ENCODE measurements at places on chromosomes 5 and 9.

- DNase-seq: no peak
These were observed 32.8 kb downstream of the TMC1 start for GRCh38 chr9:72554221-72554641.

- no peak for DNase-seq
These were observed at the start of gene FAXDC2 for GRCh38 chr5:154850255-154851062. TSS of gene FAXDC2 (minus strand) at chr5:154850603. CDS start at chr5:154838178, 12,425 bp downstream.

GRCh38 chr9:116074658-116075057 is 78.9 kb upstream of the PAPPA start:
- no peak for DNase-seq

DNA sequence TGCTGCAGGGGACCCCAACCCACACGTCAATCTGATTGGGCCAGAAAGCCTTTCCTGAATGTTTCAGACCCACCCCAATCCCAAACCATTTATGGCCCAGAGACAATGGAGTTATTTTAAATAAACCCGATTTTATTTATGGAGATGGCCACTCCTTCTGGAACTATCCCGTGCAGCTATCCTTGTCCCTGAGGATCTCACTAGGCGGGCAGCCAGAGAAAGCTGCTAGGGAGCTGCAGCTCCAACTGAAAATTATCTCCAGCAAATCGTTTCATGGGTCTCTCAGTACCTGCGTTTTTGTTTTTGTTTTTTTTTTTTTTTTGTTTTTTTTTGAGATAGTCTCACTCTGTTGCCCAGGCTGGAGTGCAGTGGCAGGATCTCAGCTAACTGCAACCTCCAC is 23.0 kb downstream of the C1QTNF2 start:
- DNase-seq: no peak

- no peak for DNase-seq
These were observed 15.9 kb downstream of the RFX3 start for GRCh38 chr9:3509926-3510325.

DNA sequence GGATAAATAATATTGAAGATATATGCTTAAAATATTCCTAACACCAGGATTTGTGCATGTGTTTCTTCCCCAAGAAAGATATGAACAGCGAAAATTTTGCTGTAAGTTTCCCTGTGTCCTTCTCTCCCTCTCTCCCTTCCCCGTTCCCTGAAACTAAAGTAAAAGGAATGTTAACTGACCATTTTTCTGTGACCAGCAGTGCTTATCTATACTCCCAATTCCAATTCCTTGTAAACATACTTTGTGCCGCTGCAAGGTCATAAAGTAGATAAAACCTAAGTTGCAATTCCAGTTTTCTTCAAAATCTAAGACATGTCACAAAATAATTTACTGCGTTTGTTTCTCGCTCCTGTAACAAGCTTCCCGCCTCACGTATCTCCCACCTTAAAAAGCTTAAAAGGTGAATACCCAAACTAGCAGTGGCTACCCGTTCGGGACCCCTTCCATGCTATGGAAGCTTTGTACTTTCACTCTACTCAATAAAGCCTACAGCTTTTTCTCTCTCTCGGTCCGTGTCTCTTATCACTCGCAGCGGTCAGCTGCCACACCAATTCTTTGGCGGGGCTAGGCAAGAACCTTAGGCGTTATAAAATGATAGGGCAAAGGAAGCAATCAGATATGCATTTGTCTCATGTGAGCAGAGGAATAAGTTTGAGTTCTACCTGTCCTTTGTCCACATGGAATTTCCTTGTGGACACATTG is 1798.0 kb downstream of the EFNA5 start:
- no peak for DNase-seq

DNA sequence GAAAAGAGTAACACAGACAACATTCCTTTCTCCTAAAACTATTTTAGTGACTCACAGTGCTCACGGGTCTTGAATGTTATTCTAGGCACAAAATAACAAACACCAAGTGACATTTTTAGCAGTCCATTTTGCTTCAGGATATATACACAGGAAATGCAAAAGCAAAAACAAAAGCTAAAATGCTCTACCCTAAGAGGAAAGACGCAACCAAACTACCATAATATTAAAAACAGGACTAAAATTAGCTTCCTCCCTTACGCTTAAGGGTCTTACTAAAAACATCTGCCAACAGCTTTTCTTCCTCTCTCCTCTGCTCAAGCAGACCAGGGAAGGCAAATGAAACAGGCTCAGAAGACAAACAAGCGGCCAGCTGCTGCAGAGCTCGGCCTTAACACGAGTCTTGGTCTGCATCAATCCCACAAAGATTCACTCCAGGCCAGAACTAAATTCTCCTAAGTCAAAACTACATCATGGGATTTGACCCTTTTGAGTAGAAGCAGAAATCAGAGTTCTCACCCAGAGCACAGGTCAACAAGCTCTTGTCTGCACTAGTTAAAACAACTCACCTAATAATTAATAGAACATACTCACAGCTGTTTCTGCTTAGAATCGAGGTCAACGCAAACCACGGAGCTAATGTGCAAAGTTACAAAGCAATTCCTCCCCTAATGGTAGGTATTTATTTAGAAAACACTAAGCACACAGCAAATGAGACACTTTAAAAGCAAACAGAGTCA is 62.3 kb downstream of the RAPGEF1 start:
- no peak for DNase-seq

- no peak for DNase-seq
These were observed 32.2 kb downstream of the DAB2IP start for GRCh38 chr9:121683652-121684051.

- no peak for DNase-seq
These were observed 44.3 kb downstream of the GLRA1 start for GRCh38 chr5:151880324-151880723.

DNA sequence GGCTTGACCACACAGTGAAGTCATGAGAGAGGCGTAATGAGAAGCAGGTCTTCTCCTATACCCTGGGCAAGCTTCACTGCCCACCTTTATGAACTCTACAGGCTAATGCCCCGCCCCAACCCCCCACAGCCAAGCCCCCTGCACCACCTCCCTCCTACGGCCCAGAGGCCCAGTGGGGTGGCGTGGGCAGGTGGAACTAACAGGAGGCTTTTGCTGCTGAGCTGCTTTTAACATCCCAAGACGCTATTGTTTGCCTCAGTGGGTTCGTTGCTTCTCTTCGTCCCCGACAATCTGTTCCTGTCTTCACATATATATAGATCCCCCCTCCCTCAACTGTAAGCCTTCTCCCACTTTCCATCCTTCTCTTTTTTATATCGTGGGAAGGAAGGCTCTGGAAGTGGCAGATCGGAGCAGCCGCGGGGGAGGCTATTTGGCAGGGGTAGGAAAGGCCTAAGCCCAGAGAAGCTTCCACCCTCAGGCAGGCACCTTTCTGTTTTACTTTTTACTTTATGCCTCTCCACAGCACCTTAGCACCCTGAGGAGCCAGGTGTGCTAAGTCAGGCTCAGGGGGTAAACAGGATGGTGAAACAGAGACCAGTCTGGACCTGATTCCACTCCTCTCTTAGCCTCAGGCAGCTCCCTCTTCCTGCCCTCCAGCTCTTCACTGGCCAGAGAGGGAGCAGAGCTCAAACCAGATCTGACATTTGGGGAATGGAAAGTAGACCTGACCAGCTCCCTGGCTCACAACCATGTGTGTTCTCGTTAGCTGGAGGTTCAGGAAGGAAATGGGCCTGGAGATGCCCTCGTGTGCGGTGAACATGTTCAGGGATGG is 26.5 kb downstream of the CD74 start:
- no peak for DNase-seq

DNA sequence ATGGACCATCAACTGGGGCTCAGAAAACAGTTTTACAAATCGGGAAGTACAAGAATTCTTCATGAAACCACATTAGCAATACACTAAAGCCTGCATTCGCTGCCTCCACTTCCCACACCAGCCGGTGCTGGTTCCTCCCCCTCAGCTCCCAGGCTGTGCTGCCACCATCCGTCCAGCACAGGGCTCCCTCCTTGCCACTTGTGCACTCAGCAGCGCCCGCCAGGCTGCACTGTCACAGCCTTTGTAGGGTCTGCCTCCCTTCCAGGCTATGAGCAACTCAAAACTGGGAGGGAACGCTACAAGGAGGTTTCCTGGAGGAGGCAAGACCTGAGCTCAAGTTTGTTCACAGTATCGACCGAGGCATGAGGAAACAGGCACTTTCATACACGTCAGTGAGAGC is 7.7 kb downstream of the MAPK9 start:
- no peak for DNase-seq

- DNase-seq: no peak
These were observed 214.2 kb downstream of the FSTL4 start for GRCh38 chr5:133397990-133398645.

DNA sequence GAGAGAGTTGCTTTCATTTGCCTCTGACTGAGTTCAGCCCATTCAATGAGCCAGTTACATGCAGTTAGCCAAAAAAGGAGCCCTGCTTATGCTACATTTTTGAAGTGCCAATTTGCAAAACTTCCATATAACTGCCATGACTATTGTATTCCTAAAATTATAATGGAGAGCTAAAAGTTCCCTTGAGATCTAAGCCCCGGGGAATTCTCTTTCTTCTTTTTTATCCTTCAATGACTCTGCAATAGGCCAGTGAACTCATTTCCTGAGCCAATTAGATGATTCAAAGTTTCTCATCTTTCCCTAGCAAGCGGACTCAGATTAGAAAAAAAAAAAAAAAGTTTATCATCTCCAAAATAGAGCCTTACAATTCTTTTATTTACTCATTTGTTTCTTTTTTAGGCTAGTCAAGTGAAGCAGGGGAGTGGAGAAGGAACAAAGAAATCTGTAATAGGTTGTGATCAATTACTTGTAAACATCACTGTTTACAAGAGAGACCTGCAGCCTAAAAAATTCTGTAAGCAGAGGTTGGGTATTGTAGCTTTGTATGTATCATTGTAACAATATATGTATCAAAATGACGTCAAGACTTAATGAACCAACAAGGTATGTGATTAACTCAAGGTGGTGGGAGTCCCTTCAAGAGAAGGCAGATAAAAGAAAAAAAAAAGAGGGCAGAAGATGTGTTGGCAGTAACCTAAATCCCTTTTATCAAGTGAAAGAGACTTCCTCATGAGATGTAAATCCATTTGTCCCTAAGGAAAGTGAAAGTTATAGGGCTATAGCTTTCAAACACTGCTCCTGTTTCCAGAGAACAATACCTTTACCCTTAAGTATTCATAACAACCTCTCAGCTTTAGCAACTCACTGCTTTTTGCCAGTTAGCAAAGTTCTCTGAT is 48.7 kb upstream of the HOMER1 start:
- no peak for DNase-seq

Data from NCI-H1417 treated with DMSO at 0.1 percent for 48 hours (cell line).